AG08395 (cell line): ENCODE measurements at places on chromosomes 1 and 21.
A peak's percentile ranks its signal among the peaks of the same experiment; 100 is the strongest.

DNA sequence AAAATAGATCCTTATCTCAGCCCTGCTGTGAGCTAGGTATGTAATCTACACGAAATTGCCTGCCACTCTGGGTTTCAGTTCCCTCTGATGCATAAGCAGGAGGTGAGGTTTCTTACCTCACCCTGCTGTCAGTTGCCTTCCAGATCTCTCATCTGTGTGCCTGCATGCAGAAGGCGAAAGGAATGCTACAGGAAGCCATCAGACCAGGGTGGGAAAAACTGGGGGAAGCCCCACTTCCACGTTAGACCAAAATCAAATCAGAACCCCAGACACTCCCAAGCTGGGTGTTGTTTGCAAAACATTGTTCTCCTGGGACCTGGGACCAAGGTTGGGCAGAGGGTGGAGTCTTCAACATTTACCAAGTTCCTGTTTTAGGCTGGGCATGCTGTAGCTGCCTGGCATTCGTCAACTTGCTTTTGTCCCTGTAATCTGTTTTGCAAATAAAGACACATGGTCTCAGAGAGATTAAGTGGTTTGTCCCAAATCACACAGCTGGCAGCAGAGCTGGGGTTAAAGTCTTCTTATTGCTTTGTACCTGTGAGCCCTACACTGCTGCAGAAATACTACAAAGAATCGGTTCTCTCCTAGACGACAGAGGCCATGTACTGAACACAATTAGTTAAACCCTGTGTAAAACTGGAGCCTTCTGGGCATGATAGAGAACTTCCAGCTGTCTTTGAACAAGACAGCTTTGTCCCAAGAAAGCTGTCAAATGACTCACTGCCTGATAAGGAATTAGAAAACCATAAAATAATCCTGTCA, 389.7 kb upstream of the RUNX1 start:
- DNase-seq, result no peak

GRCh38 chr1:56403321-56403720, 176.0 kb downstream of the PLPP3 start:
- DNase-seq, result no peak

- DNase-seq, result no peak
These were observed 95.7 kb upstream of the PALMD start for GRCh38 chr1:99550198-99550597.

- no peak for DNase-seq
These were observed 13.3 kb downstream of the FOXJ3 start for GRCh38 chr1:42321731-42322130.

DNA sequence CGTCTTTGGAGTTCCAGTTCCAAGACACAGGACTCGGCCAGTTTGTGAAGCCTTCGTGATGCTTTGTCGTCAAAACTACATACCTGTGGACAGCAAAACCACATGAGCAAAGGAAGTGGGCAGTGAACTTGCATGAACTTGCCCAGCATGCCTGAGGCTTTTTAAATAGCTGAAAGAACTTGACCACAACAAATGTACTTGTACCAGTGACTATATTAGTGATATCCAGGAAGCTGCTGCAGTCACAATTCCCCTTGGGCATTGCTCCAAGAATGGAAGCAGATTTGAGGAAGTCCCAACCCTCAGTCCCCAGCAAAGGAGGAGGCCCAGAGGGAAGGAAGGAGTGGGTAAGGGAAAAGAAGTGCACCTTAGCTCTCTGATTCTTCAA, 2.6 kb downstream of the FUCA1 start:
- DNase-seq, result peak; percentile 34

DNA sequence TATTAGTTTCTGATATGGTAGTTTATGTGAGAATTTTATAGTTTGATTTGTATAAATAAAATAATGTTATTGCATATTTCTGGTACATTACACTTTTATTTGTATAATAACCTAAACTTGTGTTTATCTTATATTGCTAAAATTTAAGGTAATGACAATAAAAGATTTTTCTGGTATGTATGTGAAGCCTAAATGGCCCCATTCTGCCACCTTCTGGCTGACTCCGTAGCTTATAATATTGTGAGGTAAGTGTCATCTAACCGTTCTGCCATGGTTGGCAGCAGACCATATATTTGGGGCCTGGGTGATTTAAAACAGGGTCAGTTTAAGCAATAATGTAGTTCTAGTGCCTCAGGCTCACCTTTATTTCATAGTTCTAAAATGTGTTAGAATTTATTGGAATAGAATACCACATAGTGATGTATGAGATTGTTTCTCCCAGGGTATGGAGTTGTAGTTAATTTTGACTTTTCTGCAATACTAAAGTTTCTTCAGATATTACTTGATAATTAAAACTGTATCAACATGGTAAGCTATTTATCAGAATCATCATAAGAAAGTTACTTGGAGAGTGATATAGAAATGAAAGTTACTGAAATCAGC, 21.2 kb upstream of the PRKACB start:
- peak; percentile 39 for DNase-seq

- no peak for DNase-seq
These were observed 6.6 kb downstream of the GNG4 start for GRCh38 chr1:235642943-235643371.

- no peak for DNase-seq
These were observed 102.6 kb downstream of the MRPL37 start for GRCh38 chr1:54302549-54302948.

- DNase-seq, result no peak
These were observed 19.8 kb upstream of the ARTN start for GRCh38 chr1:43913666-43914360.

GRCh38 chr1:52189898-52190480, 48.1 kb downstream of the ZFYVE9 start:
- DNase-seq, result no peak

DNA sequence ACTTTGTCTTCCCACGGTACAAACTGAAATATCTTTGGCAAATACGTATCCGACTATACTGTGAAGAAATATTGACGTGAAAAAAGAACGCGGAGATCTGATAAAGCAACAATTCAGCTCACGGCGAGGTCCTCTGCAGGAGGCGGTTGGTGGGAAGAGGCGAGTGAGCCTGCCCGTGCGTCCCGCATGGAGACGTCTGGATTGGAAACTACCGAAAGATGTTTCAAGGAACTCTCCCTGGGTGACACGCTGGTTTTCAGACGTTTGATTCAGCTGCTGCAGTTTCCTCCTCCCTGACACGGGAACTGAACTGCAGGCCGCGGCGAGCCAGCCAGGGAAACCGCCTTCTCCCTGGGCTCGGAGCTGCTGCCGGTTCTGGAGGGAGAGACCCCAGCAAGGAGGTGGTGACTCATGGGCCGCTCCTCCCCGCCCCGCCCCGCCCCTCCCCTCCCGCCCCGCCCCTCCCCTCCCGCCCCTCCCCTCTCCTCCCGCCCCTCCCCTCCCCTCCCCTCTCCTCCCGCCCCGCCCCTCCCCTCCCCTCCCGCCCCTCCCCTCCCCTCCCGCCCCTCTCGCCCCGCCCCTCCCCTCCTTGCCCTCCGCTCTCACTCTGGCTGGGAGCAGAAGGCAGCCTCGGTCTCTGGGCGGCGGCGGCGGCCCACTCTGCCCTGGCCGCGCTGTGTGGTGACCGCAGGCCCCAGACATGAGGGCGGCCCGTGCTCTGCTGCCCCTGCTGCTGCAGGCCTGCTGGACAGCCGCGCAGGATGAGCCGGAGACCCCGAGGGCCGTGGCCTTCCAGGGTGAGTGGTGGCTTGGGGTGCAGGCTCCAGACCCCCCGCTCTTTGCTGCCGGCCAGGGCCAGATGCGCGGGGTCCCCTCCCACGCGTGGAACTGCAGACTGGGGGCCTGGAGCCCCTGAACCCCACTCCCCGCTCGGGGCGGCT, at the start of gene COL6A1:
COL6A1 (plus strand) TSS at position 620 of the 941 bp plus-strand sequence; CDS start at position 701, 81 bp downstream.
- DNase-seq, result peak; percentile 86

DNA sequence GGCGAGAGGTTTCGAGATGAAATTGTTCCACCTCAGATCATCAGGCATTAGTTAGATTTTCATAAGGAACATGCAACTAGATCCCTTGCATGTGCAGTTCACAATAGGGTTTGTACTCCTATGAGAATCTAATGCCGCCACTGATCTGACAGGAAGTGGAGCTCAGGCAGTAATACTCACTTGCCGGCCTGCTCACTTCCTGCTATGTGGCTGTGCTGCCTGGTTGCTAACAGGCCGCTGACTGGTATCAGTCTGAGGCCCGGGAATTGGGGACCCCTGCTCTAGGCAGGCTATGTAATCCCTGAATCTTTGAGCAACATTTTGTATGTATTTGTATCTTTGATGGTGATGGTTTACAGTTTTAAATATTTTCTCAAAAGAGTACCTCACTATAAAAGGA, 32.5 kb downstream of the XKR8 start:
- DNase-seq, result no peak

GRCh38 chr1:228046421-228047182, 35.9 kb upstream of the ARF1 start:
- DNase-seq, result no peak

GRCh38 chr1:11979851-11980675, at the start of gene MFN2:
Gene MFN2, plus strand, starts transcription at chr1:11980444. Its CDS starts 8,725 bp downstream, at chr1:11989169.
- DNase-seq, result peak; percentile 97

GRCh38 chr1:31642897-31643296, 1.8 kb downstream of the PEF1 start:
- no peak for DNase-seq

DNA sequence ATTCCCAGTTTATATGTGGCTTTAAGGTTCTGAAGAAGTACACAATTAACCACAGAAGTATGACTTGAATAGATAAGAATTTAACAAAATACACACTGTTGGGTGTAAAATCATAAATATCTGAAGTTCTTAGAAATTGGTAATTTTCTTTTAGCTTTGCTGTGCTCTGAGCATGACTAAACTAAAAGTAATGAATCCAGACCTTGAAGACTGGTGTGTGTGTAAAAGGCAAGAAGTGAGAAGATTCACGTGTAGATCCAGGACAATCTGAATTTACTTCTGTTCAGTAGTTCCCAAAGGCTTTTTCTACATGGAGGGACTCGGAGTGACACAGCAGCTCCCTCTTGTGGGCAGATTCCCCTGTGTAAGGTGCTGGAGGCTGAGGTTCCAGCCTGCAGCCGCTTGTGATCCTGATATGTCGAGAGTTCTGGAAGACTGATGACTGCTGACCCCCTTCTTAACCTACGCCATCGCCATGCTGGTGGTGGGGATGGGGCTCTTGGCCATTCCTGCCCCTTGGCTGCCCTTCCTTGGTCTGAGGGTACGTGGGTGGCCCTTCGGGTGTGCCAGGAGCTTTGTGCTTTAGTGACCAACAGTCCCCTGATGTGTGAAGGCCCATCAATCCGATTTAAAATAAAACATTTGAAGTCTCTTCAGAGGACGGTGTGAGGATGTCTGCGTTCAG, 62.7 kb downstream of the ADARB1 start:
- DNase-seq, result peak; percentile 82

DNA sequence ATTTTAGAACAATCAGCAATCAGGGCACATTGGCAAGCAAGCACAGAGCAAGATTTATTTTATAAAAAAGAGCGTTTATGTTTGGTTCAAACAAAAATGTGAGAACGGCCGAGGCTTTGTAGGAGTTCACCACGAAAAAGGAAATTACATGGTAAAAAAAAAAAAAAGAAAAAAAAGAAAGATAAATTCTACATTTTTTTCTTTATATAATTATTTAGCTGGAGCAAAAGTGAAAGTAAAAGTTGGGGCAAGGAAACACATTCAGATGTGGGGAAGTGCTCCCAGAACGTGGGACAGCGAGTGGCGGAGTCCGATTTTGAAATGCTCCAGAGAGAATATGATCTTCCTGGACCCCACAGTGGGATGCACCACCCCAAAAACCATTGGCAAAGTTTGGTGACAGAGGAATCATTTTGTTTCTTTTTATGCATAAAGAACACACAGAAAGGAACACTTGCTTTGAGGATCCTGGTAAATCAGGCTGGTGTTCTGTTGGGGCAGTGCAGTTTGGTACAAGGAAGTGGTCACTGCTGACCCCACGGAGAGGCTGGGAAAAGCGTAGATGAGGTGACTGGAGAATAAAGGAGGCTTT, 16.3 kb upstream of the ATP5PO start:
- DNase-seq, result peak; percentile 57
